CD4-positive, alpha-beta T cell treated with Interleukin-1 beta for 1 hour (primary cell): ENCODE measurements at places on chromosomes 3 and 15.

DNA sequence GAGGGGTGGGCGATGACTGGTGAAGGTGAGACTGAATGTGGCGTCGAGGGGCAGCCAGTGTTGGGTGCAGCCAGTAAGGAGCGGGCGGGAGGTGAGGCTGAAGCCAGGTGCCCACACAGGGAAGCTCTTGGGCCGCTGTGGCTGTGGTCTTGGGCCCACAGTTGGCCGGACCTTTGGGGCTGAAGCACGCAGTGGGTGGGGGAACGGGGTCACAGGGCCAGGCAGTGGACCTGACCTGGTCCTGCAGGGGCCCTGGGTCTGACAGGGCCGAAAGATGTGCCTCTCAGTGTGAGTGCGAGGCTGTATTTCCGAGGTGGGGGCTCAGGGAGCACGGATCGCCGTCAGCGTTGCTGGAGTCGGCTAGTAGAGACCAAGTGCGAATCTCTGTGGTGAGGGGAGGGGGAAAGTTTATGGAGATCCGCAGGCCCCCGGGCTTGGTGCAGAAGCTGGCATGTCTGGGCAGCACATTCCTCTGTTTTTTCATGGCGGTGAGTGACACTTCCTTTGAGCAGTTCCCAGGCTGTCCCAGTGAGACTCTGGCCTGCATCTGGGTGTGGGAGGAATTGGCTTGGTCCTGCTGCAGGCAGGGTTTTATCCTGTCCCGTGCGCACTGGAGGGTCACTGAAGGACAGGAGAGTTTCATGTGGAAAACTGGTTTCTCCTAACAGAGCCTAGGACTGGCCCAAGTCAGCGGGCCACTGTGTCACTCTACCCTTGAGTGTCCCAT is 100.8 kb downstream of the TMEM266 start:
- DNase-seq, result no peak

DNA sequence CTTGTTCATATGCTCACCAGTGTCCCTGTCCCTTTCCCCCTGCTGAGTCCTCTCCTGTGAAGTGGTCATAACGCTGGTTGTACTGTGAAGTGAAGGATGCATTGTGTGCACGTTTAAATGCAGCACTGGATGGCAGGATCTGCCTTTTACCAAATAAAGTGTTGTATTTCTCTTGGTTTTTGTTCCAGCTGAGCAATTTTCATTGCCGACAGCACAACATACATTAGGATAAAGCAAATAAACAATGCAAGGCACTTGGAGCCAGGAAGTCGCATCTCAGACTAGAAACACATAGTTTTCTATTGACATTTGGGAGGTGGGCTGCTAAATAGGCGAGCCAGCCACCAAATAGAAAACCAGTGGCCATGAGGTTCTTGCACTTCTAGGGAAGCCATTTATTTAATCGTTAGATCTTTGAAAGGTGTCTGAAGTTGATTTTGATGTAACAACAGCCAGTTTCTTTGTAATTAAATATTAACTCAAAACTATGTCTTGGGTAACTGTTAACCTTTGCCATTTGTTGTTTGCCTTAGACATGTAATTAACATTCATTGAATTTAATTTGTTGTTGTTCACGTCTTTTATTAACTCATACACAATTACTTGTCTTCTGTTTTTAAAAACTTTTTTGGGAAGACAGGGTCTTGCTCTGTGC is 185.3 kb downstream of the FNDC3B start:
- DNase-seq, result no peak

- no peak for DNase-seq
Measured at GRCh38 chr15:29860872-29861271, 38.6 kb upstream of the TJP1 start.

DNA sequence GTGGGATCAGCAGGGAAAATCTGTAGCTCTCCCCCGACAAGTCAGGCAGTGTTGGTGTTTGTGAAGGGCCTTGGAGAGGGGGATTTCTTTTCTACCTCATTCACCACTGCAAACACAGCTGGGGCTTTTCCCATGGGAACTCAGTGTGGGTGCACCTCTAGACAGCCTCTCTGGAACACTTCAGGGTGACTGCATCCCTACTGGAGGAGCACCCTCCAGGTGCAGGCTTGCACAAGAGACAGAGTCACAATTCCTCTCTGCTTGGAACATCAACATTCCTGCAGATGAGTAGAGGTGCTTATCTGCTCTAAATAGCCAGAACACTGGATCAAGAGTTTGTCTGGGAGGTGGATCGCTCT is 72.7 kb upstream of the AKAP13 start:
- no peak for DNase-seq

- DNase-seq, result no peak
Measured at GRCh38 chr3:29922992-29923746, 642.3 kb downstream of the RBMS3 start.

DNA sequence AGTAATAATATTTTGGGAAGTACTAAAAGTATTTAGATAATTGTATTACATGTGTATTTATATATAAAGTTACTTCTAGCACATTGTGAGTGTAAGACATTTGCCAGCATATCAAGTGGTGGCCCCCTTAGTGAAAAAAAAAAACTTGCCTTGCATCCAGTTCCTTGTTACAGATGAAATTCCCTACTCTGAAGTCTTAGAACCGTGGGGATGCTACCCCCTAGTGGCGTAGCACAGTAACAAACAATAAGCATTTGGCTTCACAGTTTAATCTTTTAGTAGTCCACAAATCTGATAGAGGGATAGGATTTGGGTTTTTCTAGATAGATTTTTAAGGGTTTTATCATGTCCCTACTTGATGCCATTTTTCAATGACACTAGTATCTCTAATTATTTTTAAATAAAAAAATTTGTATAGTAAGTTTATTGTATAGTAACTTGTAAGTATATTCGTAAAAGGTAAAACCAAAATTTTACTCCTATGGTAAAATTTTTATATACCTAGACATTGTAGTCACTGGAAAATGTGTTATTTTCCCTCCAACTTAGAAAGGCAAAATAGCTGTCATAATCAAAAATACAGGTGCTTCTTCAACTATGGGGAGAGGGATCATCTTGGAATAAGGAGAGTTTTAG is 14.3 kb downstream of the SMC4 start:
- DNase-seq, result peak; percentile 67

DNA sequence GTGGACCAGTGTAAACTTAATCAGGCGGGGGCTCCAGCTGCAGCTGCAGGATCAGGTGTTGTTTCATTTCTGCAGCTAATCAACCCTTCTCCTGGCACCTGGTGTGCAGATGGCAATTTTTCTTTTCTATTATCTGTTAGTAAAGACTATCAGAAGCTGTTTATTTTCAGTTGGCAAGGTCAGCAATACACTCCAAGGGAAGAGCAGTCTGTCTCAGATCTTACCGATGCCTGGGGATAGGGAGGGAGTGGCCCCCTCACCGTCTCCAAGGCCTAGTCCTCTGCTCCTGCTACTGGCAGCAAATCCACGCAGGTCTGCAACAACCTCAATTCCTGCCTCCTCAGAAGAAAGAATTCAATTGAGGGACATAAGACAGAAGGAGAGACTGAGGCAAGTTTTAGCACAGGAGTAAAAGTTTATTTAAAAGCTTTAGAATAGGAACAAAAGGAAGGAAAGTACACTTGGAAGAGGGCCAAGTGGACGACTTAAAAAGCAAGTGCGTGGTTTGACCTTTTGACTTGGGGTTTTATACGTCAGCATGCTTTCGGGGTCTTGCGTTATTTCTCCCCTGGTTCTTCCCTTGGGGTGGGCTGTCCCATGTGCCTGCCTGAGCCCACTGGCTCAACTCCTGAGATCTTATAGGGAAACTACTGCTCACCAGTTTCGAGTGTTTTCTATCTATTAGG is 9.2 kb downstream of the CCRL2 start:
- no peak for DNase-seq

- no peak for DNase-seq
Measured at GRCh38 chr3:188728371-188728896, 443.3 kb upstream of the TPRG1 start.

DNA sequence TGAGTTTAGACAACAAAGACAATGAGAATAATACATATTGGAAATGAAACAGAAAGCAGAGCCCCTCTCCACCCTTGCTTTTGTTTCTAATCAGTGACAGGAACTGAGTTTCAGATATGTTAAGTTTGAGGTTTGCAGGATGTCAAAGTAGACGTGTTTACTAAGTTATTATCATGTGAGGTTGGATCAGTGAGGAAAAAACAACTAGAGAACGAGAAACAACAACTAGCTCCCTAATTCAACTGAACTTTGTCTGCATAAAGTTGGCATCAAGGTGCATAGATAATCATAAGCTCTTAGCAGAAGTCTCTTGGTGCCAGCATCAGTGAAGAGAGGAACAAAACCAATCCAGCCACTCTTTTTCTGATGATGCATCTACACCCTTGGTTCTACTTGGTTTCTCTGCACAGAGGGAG is 491.1 kb upstream of the NR2F2 start:
- peak; percentile 29 for DNase-seq

DNA sequence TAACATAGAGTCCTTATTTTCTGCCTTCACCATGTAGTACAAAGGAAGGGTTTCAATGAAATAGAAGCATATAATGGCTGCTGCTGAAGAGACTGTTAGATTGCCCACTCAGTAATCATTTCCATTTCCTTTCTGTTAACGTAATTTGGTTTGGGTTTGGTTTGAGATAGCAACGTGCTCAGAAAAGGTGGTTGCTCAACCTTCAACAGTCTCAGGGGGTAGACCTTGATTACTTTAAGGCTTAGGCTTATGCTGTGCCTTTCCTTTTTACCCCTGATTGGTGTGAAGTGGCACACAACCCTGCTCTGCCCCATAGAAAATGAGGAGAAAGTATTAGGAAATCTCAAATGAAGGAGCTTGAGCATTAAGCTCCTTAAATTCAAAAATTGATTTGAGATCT is 163.7 kb upstream of the TP63 start:
- no peak for DNase-seq

DNA sequence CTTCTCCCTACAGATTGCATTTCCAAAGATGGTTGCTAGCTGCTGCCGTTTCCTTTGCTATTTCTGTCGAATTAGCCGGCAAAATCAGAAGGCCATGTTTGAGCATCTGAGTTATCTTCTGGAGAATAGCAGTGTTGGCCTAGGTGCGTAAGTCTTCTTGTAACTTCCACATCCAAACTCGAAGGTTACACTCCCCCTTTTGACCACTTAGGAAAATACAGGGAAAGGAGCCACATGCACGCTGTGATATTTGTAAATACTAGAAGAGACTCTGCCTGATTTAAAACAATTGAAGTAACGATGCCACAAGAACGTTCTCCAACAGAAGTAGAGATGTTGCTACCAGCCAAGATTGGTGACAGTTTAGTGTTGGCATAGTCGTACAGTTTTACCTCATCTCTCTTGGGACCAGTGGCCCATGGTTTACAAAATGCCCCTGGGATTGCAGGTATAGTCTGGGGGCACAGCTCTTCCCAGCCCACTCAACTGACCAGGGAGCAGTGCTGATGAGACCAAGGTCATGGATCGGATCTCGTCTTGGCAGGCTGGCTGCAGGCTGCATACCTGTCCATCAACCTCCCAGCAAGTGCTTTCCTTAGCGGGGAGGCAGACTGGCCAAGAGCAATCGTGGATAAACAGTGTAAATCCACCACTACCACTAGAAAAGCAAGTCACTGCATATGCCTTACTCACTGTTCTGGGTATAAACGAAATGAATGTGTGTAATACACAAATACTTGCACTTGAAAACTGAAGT is 268.4 kb upstream of the CHRM5 start:
- no peak for DNase-seq

DNA sequence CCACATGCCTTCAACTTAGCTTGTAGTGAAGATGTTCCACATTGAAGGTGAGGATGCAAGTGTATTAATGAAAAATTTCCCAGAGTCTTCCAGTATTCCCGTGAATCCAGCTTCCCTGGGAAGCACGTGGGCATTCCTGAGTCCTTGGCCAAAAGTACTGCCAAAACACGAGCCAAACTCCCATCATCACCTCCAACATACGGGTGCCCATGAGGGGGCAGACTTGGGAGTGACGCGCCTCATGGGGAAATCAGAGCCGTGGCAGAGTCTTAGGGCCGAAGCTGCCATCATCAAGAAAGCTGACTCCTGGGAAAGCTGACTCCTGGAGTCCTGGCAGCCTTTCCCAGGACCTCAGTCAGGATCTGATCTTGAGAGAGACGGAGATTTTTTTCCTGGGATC is 20.1 kb upstream of the TM2D3 start:
- no peak for DNase-seq

DNA sequence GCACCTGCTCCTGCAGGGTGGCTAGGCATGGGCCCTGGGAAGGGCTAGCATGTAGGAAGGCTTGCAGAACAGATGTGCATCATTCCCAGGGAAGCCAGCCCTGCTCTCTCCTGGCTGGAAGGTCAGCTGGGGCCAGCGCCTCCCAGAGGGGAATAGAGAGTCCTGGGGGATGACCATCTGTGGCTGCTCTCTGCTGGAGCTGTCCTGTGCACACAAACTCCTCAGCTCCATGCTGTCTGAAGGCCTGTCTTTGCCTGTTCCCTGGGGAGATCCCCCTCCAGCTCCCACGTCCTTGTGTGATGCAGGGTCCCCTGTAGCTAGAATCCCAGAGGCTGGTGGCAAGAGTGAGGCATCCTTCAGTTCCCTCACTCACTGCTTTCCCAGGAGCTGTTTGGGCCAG is 19.3 kb downstream of the IL16 start:
- DNase-seq, result no peak

GRCh38 chr3:139718415-139718814 is 40.6 kb upstream of the NMNAT3 start:
- no peak for DNase-seq

DNA sequence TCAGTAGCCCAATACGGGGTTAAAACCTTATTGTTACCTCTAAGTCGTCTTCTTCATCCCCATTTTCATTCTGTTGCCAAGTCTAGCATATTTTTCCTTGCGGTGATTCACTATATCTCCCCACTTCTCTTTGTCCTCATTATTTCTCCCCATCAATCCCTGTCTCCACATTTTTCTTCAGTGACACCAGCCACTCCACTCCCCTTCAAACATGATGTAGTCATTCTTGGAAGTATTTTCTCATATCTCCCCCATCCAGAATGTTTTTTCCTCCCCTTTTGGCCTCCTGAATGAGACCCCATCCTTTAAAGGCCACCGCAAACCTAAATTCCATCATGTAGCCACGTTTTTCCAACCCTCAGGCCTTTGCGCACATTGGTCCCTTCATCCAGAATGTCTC is 105.9 kb downstream of the TOP2B start:
- no peak for DNase-seq

DNA sequence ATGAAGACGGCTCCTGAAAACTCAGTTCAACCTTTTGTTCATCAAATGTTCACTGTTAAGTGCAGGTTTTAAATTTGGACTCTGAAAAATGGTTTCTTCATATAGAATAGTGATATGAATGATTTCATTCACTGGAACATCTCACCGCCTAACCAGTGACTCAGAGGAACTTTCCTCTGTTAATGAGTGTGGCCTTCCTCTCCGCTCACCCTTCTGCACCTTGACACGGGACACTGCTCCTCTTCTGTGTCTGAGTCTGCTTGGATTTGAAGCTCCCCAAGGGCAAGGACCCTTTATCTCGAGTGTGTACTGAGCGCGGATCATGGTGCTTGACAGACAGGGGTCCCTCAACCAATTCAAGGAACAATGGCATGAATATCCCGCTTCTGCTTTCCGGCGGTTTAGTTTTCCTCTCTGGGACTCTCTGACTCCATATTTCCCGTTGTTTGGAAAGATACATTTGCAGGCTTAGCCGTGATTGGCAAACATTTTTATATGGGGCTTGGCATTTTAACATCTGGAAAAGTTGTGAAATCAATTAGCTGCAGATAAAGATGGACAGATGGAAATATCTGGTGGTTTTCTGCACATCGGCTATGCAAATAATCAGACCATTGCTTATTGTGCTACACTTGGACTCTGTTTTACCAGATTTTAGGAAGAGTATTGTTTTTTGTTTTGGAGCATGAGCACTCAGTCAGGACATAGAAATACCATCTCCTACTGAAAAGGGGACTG is 20.9 kb downstream of the KBTBD8 start:
- DNase-seq, result no peak

GRCh38 chr3:36796881-36797280 is 32.5 kb upstream of the DCLK3 start:
- DNase-seq, result no peak
